Uterus (tissue), 4 donors: ENCODE measurements at places on chromosomes 16 and 17.

DNA sequence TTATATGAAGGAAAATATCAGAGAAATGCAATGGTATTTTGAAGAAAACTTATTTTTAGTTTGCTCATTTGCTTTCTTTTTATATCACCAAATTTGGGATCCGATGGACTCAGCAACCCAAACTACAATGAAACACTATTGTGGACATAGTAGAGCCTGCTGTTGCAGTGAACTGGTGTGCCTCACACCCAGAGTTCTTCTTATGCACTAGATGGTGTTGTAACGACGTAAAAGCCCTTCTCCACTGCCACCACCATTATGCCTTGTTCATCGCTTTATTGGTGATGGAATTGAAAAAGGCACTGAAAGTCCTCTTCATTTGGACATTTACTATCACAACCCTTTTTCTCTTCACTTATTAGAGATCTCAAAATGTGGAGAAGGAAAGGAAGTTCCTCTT, 381.3 kb downstream of the CDH8 start:
- no peak for DNase-seq

DNA sequence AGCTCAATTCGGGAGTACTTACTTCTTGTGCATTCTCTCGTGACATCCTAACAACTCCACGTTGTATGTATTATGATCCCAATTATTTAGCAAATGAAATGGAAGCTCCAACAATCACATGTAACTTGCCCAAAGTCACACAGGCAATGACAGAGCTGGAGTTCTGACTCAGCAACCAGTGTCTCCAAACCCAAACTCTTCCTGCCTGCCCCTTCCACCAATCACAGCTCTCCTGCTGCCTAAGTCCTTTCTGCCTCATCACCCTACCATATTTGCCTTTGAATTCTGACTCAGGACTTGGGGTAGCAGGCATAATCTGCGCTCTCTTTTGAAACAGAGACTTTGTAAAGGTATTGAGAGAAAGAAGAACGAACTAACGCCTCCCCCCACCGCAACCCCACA, 245.2 kb upstream of the MAF start:
- DNase-seq: no peak

- DNase-seq: no peak
These were observed 2.7 kb downstream of the ACOX1 start for GRCh38 chr17:75976175-75976848.

DNA sequence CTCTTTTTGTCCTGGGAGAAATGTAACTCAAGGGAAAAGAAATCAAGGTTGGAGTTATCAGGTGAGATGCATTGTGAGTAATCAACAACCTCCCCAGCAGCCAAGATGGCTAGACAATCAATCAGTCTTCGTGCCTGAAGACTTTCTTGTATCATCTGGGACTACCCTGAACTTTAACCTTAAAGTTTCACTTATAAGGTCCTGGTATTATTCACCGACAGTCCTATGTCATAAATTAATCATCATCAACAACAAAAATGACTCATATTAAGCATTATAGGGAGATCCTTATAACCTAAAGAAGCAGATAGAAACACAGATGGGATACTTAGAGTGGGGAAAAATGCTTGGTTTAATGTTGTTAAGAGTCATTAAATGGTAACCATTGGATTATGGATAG, 7.7 kb upstream of the TEKT3 start:
- no peak for DNase-seq

DNA sequence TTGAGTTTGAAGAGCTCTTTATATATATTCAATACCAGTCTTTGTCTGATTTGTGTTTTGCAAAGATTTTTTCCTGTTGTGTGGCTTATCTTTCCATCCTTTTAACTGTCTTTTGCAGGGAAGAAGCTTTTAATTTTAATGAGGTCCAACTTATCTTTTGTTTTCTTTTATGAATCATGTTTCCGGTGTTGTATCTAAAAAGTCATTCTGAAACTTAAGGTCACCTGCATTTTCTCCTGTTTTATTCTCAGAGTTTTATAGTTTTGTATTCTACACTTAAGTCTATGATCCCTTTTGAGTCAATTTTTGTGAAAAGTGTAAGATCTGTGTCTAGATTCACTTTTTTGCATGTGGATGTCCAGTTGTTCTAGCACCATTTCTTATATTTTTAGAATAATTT, 24.6 kb upstream of the COX10 start:
- DNase-seq: no peak

DNA sequence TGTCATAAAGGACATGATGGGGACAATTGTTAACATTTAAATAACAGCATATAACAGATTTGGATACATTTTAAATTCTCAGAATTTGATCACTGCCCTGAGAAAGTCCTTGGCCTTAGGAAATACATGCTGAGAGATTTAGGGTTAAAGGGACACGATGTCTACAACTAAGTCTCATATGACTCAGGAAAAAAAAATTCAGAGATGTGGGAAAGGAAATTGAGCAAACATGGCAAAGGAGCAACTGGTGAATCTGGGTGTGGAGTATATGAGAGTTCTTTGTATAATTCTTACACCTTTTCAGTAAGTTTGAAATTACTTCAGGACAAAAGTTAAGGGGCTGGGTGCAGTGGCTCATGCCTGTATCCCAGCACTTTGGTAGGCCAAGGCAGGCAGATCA, 18.2 kb downstream of the MPP3 start:
- no peak for DNase-seq

DNA sequence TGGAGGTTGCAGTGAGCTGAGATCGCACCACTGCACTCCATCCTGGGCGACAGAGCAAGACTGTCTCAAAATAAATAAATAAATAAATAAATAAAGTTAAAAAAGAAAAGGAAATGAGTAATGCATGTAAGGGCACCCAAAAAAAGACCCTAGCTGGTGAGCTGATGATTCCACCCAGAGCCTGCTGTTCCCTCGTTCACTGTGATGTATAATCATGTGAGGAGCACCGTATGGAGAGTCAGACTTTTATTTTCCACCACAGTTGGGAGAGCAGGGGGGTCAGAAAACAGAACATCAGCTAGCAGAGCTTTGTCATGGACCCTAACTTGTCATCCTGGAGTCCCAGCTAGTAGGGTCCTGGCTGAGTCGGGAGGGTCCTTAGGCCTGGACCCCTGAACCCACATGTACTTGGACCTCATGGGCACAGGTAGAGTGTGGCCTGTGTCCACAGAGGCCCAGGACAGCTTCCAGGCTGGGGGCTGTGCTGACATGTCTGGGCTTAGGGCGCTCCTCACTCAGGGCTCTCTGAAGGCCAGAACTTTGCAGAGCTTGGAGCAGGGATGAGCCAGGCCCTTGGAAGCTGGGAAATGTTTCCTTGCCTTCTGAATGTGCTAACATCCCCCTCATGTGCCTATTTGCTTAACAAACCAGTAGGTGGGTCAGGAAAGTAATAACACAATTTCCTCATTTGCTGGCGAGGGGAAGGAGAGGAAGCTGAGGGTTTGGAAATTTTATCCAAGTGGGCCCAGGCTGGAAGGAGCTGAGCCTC, 18.8 kb upstream of the LASP1NB start:
- DNase-seq: no peak

DNA sequence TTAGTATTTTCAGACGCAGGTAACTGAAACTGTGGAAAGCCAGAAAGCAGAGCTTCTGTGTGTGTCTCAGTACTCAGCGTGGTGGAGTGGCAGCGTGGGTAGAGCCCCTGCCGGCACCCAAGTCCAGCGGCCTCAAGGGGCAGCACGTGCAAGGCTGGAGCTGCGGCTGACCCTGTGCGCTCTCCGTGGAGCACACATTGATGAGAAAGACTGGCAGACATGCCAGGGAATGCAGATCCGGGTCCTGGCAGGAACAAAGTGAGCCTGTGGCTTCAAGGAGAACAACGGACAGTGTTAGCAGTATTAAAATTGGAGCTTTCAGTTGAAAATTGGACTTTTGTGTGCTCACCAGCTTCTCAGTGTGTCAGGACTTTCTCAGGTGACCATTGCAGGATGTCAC, 23.3 kb downstream of the ZC3H18 start:
- no peak for DNase-seq

DNA sequence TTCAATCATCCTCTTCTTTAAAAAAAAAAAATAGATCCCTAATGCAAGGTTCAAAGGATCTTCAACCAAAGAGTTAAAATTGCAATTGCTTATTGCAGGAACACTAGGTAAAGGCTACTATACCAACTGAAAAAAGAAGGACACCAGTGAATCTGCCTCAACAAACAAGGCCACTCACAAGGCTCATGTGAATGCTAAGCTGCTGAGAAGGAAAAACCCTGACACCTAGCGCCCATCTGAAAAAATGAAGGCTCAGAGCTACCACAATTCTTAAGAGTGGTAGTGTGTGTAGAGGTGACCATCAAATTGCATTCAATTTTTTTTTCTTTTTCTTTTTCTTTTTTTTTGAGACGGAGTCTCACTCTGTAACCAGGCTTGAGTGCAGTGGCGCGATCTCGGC, 201.6 kb upstream of the C17orf78 start:
- DNase-seq: no peak

DNA sequence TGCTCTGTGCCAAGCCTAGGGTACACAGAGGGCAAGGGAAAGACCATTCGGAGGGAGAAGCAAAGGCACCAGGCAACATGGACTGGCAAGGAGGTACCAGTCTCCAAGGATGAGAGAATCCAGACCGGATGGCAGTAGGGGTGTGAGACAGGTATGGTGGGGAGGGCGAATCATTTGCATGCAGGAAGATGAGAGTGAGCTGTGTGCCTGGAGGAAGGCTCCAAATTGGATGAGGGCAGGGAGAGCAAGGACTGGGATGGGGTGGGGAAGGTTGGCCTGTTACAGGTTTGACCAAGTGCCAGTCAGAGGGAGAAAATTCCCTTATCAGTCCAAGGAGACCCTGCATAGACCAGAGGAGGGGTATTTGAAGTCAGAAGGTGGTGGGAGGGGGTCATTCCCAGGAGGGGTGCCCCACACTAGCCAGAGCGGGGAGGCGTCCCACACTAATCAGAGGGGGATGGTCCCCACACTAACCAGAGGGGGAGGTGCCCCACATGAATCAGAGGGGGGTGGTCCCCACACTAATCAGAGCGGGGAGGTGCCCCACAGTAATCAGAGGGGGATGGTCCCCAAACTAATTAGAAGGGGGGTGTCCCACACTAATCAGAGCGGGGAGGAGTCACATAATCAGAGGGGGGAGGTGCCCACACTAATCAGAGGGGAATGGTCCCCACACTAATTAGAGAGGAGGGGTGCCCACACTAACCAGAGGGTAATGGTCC, 737 bp downstream of the CANT1 start:
- DNase-seq: peak; percentile 15

GRCh38 chr17:2405247-2405926, 4.5 kb upstream of the MNT start:
- DNase-seq: no peak

DNA sequence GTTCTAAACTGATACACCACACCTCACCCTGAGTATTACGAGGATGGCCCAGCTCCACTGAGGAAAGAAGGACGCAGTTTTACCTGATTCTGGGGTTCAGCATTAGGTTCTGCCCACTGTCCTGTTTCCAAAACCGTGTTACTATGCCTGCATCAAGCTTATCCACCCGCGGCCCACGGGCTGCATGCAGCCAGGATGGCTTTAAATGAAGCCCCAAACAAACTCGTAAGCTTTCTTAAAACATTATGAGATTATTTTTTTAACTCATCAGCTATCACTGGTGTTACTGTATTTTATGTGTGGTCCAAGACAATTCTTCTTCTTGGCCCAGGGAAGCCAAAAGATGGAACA, 4.0 kb upstream of the CD300LG start:
- DNase-seq: no peak

DNA sequence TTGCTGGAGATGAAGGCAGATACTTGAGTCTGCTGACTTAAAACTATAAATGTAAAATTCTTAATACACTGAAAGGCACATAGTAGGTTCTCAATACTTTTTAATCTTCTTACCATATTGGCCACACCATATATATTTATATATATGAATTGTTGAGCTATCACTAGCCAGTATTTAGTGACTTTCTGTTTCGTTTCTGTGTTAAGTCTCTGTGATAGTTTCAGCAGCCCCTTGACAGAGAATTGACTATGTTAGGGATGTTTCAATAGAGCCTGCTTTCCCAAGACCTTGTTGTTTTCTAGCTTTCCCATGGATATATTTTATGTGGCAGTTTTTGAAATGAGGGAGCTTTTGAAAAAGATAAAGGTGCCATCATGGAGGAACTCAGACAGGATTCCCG, 206.5 kb upstream of the GOT2 start:
- DNase-seq: no peak

GRCh38 chr16:75248142-75248535, 3.3 kb downstream of the BCAR1 start:
- DNase-seq: no peak

GRCh38 chr16:82639666-82640336, 13.0 kb downstream of the CDH13 start:
- peak; percentile 32 for DNase-seq

- DNase-seq: no peak
These were observed 27.0 kb downstream of the ABCC12 start for GRCh38 chr16:48128769-48129168.

GRCh38 chr17:65173284-65173793, 36.2 kb downstream of the RGS9 start:
- no peak for DNase-seq

DNA sequence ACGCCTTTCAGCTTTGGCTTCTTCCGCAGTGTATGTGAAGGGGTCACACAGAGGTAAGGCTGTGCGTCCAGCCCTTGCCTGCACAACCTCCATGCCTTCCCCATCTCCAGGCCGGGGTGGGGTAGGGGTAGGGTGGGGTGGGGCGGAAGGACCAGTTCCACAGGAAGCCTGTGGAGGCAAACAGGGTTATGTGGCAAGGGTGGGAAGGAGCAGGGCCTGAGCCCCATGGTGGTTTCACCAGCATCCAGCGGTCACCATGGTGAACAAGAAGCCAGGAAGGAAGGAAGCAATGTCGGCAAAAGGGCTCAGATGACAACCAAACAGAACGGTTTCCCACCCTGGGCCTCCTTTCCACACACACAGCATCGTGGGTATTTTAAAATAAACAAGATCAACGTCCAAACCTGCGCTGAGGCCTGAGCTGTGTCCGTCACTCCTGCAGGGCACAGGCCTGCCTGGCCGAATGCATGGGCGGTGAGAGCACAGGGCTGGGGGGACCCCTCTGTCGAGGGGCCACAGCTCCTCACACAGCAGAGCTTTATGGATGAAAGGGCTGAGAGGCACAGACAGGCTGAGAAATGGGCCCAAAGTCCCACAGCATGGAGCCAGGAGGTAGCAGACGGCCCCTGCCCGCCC, 80.5 kb downstream of the ZNF778 start:
- DNase-seq: no peak
